Cardiac muscle cell (in vitro differentiated cells and primary cell): ENCODE measurements at places on chromosomes 2 and 18. TPM values are rescaled to one million over a fixed set of nuclear protein-coding genes. Genes with fewer than 3 reads are reported as not detected.

UPP2 gene
- total RNA-seq: not detected in 2 replicates

KATNAL2 gene
- 4.8 and 19.6 TPM in 2 replicates for total RNA-seq

RIT2 gene
- not detected in 2 replicates for total RNA-seq

UBXN2A gene
- 14.7 and 19.1 TPM in 2 replicates for total RNA-seq

GKN2 gene
- total RNA-seq: not detected in 2 replicates

ODC1 gene
- total RNA-seq: 129 and 165 TPM in 2 replicates

RASGRP3 gene
- total RNA-seq: 19.8 and 25.4 TPM in 2 replicates

GRCh38 chr2:96325884-96326255 lies 753 bp downstream of the ITPRIPL1 start:
- H3K36me3 ChIP-seq: no peaks in the 10 kb centered on the region
- no peaks in the 10 kb centered on the region for H3K4me1 ChIP-seq
- H3K27ac ChIP-seq: no peak overlapping the region
- H3K4me3 ChIP-seq: no peak overlapping the region
- peaks cover 55% of the 10 kb centered on the region for H3K27me3 ChIP-seq

GRCh38 chr2:108560895-108561530 lies 26.7 kb downstream of the LIMS1 start:
- H3K4me3 ChIP-seq: no peak overlapping the region
- H3K27me3 ChIP-seq: no peaks in the 10 kb centered on the region
- peak overlapping the region; percentile 64 for H3K27ac ChIP-seq
- no peak for DNase-seq
- peaks cover 20% of the 10 kb centered on the region for H3K4me1 ChIP-seq

DNA sequence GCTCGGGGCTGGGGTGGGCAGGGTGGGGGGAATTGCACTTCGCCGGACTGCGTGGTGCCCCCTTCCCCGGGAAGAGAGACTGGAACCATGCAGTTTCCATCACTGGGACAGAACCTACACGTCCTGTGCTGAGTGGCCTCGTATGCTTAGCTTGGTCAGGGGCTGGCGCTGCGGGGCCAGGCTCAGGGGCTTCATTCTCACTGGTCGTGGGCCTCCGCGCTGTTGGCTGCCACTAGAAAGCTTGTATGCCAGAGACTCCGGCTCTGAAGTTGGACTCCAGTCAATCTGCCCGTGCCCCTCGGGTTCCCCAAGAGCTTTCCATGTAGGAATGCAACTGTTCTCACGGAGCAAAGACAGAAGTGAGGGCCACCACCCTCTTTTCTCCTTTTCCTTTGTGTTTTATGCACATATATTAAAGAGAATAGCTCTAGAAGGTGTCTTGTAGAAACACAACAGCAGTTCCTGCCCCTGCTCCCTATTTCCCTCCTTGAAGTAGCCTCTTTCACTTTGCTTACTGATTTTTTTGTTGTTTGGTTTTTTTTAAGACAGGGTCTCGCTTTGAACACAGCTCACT lies 64.0 kb upstream of the YWHAQ start:
- no peaks in the 10 kb centered on the region for H3K36me3 ChIP-seq
- DNase-seq: no peak
- no peak overlapping the region for H3K27ac ChIP-seq
- no peaks in the 10 kb centered on the region for H3K4me1 ChIP-seq

- no peak overlapping the region for H3K4me3 ChIP-seq
- H3K4me1 ChIP-seq: peaks cover 31% of the 10 kb centered on the region
- no peaks in the 10 kb centered on the region for H3K27me3 ChIP-seq
- no peak for DNase-seq
- no peaks in the 10 kb centered on the region for H3K36me3 ChIP-seq
Measured at GRCh38 chr18:468955-469790, 31.3 kb downstream of the COLEC12 start.

GRCh38 chr18:8910843-8911242 lies 191.7 kb upstream of the NDUFV2 start:
- no peak for DNase-seq
- H3K4me1 ChIP-seq: no peaks in the 10 kb centered on the region
- no peak overlapping the region for H3K4me3 ChIP-seq
- H3K27me3 ChIP-seq: no peaks in the 10 kb centered on the region
- no peak overlapping the region for H3K27ac ChIP-seq

GRCh38 chr18:11972371-11973174 lies 8.7 kb upstream of the IMPA2 start:
- no peaks in the 10 kb centered on the region for H3K36me3 ChIP-seq
- DNase-seq: no peak
- no peaks in the 10 kb centered on the region for H3K27me3 ChIP-seq
- H3K4me3 ChIP-seq: no peak overlapping the region
- no peaks in the 10 kb centered on the region for H3K4me1 ChIP-seq

- H3K27ac ChIP-seq: no peak overlapping the region
- no peak overlapping the region for H3K4me3 ChIP-seq
Measured at GRCh38 chr2:1150724-1151511, 200.3 kb downstream of the SNTG2 start.
